ENCODE measurements at places on chromosomes 16 and 17.

GRCh38 chr17:14011740-14012405, 57.4 kb upstream of the COX10 start:
- no peak for DNase-seq

GRCh38 chr16:83888672-83889044, 10.3 kb upstream of the MLYCD start:
- no peak for DNase-seq

DNA sequence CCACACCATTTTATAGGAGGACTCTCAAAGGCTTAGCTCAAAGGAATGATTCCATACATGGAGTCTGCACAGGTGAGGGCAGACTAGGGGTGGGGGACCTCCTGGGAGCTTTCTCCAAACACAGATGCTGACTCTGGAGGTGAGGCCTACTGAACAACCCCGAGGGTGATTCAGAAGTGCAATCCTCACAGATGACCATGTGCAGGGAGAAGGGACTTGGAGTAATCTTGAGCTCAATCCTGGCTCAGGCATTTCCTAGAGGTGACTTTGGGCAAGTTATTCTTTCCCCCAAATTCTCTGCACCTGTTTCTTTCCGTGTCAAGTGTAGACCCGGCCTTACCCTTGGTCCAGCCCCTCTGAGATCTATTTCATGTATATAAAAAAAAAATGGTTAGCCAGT, 401.5 kb downstream of the SLC39A11 start:
- DNase-seq = no peak

DNA sequence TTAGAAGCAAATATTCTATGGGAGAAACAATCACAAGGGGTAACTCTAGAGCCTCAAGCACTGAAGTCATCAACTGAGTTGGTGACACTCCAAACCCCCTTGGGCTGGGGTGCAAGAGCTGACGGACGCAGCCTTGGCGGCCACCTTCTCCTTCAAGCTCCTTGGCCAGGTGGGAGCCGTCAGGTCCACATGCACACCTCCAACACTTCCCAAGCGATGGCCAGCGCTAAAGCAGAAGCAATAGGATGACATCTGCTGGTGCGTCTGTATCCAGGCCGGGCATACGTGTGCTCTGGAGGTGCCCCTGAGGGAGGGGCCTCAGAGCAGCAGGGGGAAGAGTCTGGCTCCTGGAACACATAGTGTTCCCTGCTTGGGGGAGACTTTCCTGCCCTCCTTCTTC, 12.2 kb upstream of the FOXJ1 start:
- no peak for DNase-seq

- no peak for DNase-seq
Measured at GRCh38 chr17:63278728-63279442, 167.2 kb downstream of the CYB561 start.

DNA sequence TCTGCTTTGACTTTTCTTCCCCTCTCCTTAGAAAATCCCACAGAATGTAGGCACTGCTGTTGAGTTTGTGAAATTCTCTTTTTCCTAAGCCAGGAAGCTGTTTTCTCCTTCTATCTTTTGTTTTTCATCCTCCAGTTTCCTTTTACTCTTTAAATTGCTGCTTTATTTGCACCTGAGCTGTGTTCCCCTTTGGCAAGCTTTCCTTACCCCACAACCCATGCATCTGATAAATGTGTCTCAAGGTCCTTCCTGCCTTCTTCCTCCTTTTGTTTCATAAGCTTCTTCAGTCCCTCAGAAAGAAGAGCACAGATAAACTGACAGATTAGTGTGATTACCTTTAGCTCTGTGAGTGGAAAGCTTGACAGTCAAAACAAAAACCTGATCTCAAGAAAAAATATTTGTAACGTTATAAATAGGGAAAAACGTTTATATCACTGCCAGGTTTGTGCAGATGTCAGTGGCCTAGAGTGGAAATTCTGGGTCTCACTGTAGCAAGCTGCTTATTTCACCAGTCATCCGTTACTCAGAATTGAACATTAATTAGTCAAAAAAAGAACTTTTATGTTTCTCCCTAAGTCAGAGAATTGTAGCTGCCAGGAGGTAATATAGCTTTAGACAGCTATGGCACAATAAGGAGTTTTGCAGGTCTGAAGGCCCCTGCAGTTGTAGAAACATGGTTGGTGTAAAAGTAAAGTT, 23.6 kb downstream of the GSDMB start:
- DNase-seq = no peak

- DNase-seq = no peak
Measured at GRCh38 chr16:68265078-68265920, 973 bp downstream of the SLC7A6 start.

DNA sequence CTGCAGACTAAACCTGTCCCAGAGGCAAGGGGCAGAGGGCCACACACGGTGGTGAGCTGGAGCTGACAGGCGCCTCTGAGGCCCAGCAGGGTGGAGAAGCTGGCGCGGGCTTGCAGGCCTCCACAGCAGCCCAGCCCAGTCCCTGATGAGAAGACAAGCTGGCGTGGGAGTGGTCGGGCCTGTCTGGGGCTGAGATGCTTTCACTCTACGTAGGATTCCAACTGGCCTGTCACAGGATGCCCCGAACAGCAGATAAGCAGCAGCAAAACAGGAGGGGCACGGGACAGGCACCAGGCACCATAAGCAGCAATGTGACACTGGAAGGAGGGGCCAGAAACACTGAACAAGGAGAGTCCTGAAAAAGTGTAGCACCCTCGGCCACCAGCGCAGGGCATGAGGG, 40.1 kb downstream of the PEMT start:
- DNase-seq = no peak

- no peak for DNase-seq
Measured at GRCh38 chr17:31379597-31380205, 11.8 kb upstream of the RAB11FIP4 start.

- no peak for DNase-seq
Measured at GRCh38 chr16:35754391-35755369, 2295.3 kb downstream of the TP53TG3F start.

GRCh38 chr16:75420987-75421819, 12.1 kb downstream of the CFDP1 start:
- no peak for DNase-seq

GRCh38 chr17:50598487-50598886, 36.2 kb upstream of the ABCC3 start:
- DNase-seq = no peak

GRCh38 chr17:5931616-5932015, 138.6 kb upstream of the WSCD1 start:
- DNase-seq = no peak

DNA sequence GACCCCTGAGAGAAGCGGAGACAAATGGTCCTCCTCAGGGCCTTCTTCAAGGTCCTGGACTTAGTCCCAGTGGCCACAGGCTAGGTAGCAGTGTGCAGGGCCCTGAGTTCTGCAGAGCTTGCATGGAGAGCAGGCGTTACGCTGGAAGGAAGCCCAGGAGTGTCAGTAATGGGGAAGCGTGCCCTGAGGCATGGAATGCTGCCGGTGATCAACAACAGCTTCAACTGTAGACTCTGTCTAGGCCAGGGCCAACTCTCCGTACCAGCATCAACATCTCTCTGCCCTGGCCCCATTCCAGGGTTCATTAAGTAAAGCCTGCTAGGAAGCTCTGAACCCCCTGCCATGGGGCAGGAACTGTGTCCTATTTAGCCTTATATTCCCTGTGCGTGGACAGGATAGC, 568 bp upstream of the TNK1 start:
- no peak for DNase-seq

GRCh38 chr17:44522883-44523671, 19.9 kb upstream of the GPATCH8 start:
- DNase-seq = peak; percentile 24

- DNase-seq = no peak
Measured at GRCh38 chr17:72361892-72362291, 241.1 kb downstream of the SOX9 start.

DNA sequence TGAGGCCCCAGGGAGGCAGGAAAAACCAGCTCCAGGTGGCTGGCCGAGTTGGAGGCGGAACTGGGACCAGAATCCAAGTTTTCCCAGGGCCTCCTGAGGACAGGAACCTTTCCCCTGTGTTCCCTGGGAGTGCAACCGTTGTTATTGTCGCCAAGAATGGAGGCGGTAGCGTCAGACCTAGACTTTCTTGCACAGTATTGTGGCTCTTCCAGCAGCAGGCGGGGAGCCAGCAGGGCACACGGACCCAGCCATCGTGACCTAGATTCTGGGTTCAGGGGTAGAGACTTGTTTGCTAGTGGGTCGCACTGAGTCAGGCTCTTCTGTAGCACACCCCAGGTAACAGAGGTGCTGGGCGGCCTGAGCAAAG, 667 bp upstream of the KIF19 start:
- DNase-seq = no peak

GRCh38 chr17:47368262-47368661, 44.5 kb downstream of the EFCAB13 start:
- DNase-seq = no peak
